ENCODE measurements at places on chromosomes 7 and 10. TPM values are rescaled to one million over a fixed set of nuclear protein-coding genes. Genes with fewer than 3 reads are reported as not detected.

OR2A14 gene
- total RNA-seq, result not detected

BHLHA15 gene
- total RNA-seq, result 0.77 TPM

ORC5 gene
- 32.2 TPM for total RNA-seq

SLC18A2 gene
- total RNA-seq, result not detected

NEURL1 gene
- under 0.01 TPM for total RNA-seq

KAZALD1 gene
- total RNA-seq, result 22.4 TPM

COX15 gene
- 47.4 TPM for total RNA-seq

SPDYE11 gene
- not detected for total RNA-seq

ZNF273 gene
- 3.1 TPM for total RNA-seq

CEP55 gene
- total RNA-seq, result 8.7 TPM

IL15RA gene
- 3.7 TPM for total RNA-seq

SEMA3A gene
- 81.9 TPM for total RNA-seq

CRTAC1 gene
- 0.28 TPM for total RNA-seq

PLPP4 gene
- total RNA-seq, result 15.0 TPM

BUD31 gene
- 143 TPM for total RNA-seq

ARMH3 gene
- 6.2 TPM for total RNA-seq

TRIM50 gene
- total RNA-seq, result not detected

TAS2R5 gene
- total RNA-seq, result 0.77 TPM

RNF133 gene
- total RNA-seq, result 0.28 TPM

GGCT gene
- total RNA-seq, result 23.1 TPM

KCNH2 gene
- total RNA-seq, result not detected

SAMD8 gene
- 54.4 TPM for total RNA-seq

KLF14 gene
- total RNA-seq, result under 0.01 TPM

PNLIPRP2 gene
- total RNA-seq, result not detected

OR6B1 gene
- total RNA-seq, result not detected

AKR1C4 gene
- not detected for total RNA-seq

SVIL gene
- 57.5 TPM for total RNA-seq

MUC12 gene
- total RNA-seq, result 0.19 TPM

OPN1SW gene
- not detected for total RNA-seq

HEPACAM2 gene
- total RNA-seq, result 0.28 TPM

SLC29A4 gene
- total RNA-seq, result 1.3 TPM

PDZD7 gene
- 3.1 TPM for total RNA-seq

AP5Z1 gene
- total RNA-seq, result 23.1 TPM

KMT2E gene
- total RNA-seq, result 117 TPM

CPVL gene
- 0.58 TPM for total RNA-seq

CHRM2 gene
- total RNA-seq, result under 0.01 TPM

ELOVL3 gene
- total RNA-seq, result 0.19 TPM

GIMAP8 gene
- 0.28 TPM for total RNA-seq

Measured in regular cardiac myocyte (primary cell).